ENCODE measurements at places on chromosomes 16 and 17. TPM values are rescaled to one million over a fixed set of nuclear protein-coding genes. Genes with fewer than 3 reads are reported as not detected.

The SOX8 gene
- 1.4 TPM for total RNA-seq

The OTOP2 gene
- not detected for total RNA-seq

The IRX5 gene
- total RNA-seq, result not detected

The IL21R gene
- 61.8 TPM for total RNA-seq

The SSTR5 gene
- total RNA-seq, result not detected

The ACE gene
- total RNA-seq, result 0.26 TPM

The KIF18B gene
- total RNA-seq, result 38.9 TPM

The SPN gene
- 103 TPM for total RNA-seq
